ENCODE measurements at places on chromosomes 6 and 20.

GRCh38 chr6:11692451-11693376, 85.9 kb downstream of the ADTRP start:
- no peak for DNase-seq

DNA sequence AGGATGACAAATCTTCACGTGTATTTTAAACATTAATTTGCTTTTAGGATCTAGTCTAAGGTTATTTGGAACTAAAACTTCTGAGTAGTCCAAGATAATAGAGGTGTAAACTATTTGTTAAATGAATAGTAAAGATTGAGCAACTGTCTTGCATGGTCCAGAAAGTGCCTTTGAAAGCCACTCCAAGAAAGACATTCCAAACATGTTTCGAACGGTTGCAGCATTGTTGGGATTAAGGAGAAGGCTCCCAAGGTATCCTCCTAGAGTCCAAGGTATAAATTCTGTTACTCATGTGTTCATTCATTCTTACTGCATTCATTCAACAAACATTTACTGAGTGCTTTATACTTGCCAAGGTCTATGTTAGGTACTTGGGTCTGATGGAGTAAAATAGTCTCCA, 28.8 kb upstream of the MYLK2 start:
- DNase-seq, result no peak

- no peak for DNase-seq
These were observed 6.4 kb downstream of the SERAC1 start for GRCh38 chr6:158161566-158162254.

DNA sequence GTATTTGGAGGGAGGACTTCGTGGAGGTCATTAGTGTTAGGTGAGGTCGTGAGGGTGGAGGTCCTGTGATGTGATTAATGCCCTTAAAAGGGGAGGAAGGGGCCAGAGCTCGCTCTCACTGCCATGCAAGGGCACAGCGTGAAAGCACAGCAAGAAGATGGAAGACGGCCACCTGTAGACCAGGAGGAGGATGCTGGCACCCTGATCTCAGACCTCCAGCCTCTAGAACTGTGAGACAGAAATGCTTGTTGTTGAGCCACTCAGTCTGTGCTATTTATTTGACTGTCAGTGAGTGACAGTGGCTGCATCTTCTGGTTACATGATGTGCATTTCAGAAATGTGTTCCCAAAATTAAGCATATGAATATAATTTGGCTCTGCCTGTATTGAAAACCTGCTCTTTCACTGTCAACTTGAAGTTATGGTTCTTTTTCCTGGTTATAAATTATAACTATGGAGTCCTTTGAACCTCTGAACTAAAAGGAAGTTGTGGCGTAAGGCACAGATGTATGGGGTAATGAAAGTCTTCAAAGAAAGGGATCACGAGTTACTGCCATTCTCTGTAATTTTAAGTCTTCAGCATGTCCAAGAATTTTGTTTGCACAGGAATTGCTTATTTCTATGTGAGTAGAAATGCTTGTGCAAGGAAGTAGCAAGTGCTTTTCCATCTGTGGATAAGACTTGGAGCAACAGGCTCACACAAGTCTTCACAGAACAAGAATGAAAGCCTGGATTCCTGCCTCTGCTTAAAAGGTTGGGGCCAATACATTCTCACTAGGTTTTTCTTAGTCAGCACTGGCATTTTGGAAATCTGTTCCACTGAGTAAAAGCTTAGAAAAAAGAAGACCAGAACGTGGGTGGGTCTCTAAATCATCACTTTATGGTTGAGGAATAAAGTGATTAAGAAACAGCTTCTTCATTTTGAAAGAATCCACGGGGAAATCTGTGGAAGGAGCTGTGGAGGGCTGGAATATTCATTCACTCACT, 10.3 kb downstream of the PPP1R14C start:
- DNase-seq, result no peak

- DNase-seq, result no peak
These were observed 8.2 kb downstream of the GNMT start for GRCh38 chr6:42968783-42969182.

DNA sequence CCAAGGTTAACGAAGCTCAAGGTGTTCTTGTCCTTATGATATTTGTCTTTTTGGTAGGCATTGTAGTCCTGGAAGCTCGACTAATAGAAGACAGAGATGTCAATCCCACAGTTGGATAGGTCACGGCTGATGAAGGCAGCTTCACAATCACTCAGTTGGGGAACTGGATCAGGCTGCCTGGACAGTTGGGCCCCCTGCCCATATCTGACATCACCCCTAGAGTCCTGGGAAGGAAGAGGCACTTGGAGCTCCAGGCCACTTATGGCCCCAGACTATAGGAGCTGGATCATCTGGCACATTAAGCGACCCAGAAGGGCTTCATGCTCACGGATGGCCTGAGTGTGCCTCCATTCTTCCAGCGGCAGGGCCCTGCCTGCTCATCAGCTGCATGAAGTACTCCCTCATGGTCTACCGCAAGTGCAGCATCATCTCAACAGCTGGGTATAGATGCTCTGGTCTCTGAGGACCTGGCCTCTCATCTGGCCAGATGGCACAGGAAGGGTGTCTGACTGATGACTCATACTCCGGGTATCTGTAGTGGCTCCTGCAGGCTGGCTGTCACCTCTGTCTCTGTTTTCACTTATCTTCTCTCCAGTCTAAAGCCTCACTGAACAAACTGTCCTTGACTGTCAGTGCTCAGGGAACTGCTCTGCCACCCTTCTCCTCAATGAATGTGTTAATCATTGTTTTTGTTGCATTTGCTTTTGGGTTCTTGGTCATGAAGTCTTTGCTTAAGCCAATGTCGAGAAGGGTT, 29.2 kb upstream of the SSR1 start:
- DNase-seq, result peak; percentile 38

GRCh38 chr6:24378473-24379097, 20.7 kb upstream of the DCDC2 start:
- DNase-seq, result no peak

DNA sequence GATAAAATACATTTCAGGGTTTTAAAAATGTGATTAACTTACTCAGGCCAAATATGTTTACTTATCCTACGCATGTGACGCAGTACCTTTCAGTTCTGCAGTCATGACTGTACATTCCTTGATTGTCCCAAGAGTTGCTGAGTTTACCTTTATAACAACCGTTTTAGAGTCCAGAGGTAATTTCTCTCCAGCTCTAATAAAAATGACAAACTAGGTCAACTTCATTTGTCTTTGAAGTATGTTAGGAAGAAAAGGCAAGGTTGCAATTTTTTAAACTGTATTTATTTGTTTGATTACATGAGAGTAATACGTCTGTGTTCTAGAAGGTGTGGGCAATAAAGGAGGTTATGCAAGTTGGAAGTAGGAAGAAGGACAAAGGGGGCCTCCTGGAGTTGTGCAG, 38.6 kb upstream of the UBR2 start:
- DNase-seq, result no peak

DNA sequence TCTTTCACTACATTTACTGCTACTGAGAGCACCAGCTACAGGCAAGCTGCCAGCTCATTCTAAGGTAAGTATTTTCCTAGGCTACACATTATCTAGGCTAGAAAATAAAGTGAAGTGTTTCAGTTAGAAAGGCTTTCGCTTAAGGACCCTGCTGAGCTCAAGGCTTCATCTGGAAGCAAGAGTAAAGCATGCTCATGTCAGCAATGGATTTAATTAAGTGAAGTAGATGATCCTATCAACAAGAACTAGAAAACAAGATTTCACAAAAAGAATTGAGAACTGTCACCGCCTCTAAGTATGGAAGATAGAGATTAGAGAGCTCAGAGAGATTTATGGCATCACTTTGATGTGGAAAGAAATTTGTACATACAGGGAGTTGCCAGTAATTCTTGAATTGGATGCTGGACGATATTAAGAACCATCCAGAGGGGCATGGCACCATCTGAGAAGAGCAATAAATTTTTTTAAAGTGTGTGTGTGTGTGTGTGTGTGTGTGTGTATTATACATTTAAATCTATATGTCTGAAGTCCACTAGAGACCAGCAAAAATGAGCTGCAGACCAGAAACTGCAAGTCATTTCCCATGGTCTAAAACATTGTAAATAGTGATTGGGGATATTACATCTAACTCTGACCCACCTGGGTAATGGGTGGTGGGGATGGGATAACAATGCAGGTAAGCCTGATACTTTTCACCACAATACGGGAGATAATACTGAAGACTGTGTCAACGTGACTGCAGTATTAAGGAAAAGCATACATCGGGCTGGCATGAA, 105.2 kb upstream of the MAP7 start:
- DNase-seq, result no peak

DNA sequence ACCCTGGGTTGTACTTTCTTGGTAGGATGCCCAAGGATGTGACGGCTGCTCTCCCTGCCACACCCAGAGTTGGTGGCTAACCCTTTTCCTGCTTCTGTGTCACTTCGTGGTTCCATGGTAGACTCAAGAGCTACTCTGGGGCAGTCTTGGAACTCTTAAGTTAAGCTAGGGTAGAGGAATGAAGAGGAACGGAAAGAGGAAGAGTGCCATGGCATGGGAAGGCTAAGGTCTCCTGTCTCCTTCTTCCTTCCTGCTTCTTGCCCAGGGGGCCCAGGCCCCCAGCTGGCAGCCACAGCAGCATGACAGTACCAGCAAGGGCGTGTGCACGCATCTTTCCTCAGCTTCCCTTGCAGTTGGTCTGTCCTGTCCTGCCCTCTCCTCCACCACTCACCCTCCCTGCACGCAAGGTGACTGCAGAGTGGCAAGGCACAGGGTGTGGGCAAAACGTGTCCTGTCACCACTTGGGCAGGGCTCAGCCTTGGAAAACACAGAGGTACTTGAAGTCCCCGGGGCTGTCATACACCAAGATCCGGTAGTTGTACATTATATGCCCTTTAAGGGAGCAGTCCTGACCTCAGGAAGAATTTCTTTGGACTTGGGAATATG, 39.8 kb upstream of the TGM3 start:
- DNase-seq, result no peak

DNA sequence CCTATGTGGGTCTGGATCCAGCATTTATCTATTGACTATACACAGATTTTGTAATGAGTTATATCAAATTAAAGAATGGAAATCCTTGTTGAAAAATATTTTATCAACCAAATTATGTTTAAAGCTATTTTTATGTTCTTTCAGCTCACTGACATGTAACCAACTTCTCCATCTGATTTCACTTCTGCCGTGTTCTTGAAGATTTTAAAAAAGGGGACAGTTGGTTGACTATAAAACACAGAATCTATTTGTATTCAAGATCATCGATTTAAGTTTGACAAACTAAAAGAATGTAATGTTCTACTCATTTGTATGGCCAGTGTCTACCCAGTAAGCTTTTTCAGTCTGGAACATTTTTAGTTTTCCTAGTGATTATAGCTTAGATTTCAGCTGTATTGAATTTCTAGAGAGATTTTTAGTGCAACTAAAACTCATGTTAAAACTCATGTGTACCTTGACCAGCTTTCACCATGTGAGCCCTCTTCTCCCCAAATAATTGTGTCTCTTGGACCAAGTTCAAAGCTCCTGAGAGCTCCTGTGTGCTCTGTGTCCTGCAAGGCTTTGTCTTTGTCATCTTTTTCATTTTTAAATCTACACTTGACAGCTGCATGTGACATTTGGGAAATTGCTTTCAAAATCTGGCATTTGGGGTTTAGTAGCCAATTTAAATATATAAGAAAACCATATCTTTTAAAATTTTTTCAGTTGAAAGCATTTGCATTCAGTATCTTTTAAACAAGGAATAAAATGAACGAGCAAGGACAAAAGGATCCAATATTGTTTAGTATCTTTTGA, 118.4 kb upstream of the TIAM2 start:
- no peak for DNase-seq

GRCh38 chr20:57695012-57695411, 14.8 kb downstream of the PMEPA1 start:
- DNase-seq, result no peak

- no peak for DNase-seq
These were observed 771.4 kb upstream of the MMS22L start for GRCh38 chr6:98054453-98054852.

DNA sequence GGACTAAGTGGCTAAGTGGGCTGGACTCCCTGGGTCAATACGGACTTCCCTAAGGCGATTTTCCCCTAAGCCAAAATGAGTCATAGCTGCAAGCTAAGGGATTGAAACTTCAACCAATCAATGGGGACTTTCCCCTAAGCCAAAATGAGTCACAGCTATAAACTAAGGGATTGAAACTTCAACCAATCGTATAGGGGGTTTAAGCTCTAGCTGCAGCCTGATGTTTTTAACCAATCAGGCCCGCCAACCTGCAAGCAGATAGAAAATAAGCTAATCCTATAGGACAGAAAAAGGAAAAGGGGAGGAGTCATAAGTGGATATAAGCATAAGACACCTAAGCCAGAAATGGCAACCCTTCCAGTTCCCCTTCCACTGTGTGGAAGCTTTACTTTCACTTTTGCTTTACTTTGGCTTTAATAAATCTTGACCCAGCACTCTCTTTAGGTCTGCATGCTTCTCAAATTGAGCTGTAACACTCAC, 655.0 kb upstream of the HS3ST5 start:
- DNase-seq, result no peak

DNA sequence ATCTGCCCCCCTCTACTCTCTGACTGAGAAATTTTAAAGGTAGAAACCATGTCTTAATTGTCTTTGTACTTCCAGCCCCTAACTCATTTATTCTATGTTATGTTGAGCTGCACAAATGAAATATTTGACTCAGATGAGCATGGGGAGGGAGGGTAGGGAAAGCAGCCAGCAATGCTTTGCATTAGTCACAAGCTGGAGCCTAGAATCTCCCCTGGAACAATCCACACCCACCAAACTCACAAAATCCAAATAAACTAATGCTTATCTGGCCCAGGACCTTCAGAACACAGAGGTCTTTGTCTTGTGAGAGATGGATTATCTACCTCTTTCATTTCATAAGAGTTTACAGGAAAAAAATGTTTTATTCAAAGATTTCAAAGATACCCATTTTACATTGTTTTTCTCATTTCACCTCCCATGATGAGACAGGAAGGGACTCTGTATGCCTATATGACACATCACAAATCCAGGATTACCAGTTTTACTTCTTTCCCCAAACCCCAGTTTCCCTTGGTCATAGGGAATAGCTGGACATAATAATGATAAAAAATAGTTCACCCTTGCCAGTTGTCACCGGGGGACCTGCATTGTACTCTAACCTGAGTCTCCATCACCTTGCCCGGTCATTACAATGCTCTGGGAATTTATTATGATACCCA, 466.9 kb downstream of the KIF16B start:
- no peak for DNase-seq

- no peak for DNase-seq
These were observed 19.6 kb upstream of the ARMH2 start for GRCh38 chr6:24818346-24818745.

GRCh38 chr6:50791900-50792508, 26.7 kb upstream of the TFAP2B start:
- DNase-seq, result peak; percentile 36

GRCh38 chr6:137722749-137723272, 144.2 kb upstream of the TNFAIP3 start:
- DNase-seq, result no peak

GRCh38 chr6:111591370-111591900, 14.2 kb downstream of the TRAF3IP2 start:
- peak; percentile 47 for DNase-seq

- DNase-seq, result no peak
These were observed 14.7 kb downstream of the UST start for GRCh38 chr6:148761527-148762011.
